ENCODE measurements at places on chromosomes 2 and 18.

DNA sequence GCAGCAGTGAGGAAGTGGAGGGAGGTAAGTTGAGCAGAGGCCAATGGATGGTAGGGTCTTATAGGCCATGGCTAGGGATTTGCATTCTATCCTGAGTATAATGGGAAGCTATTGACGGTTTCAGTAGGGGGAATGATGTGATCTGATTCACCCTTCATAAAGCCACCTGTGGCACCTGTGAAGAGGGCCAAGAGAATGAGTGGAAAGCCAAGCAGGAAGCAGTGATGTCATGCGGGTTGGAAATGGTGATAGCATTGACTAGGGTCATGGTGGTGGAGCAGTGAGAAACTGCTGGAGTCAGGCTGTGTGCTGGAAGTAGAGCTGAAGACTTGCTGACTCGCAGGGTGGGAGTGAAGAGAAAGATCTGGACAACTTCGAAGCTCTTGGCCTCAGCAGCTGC lies 111.7 kb downstream of the MARCHF4 start:
- DNase-seq, result no peak

DNA sequence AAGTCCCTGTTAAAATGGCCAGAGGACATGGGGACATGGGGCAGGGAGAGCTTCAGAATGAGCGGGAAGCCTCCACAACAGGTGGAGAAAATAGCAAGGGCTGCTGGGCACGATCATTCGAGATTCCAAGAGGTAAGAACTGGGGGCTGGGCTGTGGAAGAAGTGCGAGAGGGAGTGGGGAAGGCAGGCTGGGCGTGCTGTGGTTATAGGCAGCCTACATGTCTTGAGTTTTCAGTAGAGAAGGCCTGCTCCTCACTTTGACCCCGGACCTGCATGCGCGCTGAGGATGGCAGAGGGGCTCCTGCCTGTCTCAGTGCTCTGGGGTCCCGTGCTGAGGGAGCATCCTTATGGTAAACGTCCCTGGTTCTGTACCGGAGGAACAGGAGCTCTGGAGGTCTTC lies 115.5 kb downstream of the AGAP1 start:
- DNase-seq, result no peak

DNA sequence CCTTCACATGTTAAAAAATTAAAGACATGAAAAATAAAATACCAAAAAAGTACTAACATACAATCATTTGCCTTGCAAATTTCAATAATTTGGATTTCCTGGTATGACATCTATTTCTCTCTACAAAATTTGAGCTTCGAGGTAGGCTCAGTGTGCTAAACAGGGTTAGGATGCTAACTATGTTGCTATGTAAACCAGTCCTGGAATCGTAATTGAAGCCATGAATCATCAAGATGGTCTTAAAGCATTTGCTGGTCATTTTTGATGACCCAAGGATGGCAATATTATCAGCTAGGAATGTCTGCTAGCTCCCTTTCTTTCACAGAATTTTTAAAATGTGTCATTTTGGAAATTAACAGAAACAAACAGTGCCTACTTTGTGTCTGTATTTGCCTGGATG lies 107.9 kb upstream of the TTC39C start:
- DNase-seq, result no peak

DNA sequence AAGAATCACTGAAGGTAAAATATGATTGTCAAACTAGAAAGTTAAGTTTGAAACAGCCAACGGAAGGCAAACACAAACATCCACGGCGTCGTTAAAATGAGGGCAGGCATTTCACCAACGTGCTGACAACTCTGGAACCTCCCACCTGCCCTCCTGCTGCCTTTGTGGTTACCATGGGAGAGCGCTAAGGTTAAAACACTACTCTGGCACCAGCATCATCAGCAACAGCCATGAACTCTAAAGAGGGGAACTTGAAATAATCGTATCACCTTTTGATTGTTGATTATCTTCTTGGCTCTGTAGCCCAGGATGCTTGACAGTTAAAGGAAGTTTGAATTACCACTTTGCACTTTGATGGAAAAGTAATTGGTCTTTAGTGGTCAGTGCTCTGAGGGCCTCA lies 34.7 kb downstream of the CYB5A start:
- DNase-seq, result no peak

- DNase-seq, result no peak
These were observed 135.3 kb upstream of the NOSTRIN start for GRCh38 chr2:168667156-168667555.

DNA sequence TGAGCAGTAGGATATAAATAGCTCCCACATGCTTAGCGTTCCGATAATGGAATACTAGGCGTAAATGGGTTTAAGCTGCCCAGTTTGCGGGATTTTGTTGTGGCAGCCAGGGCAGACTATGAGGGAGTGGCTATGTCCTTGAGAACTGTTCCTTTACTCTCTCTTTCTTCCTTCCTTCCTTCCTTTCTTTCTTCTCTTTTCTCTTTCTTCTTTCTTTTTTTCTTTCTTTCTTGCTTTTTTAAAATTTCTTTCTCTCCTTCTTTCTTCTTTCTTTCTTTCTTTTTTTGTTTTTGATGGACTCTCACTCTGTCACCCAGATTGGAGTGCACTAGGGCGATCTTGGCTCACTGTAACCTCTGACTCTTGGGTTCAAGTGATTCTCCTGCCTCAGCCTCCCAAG lies 9.1 kb upstream of the PRELID3A start:
- no peak for DNase-seq

DNA sequence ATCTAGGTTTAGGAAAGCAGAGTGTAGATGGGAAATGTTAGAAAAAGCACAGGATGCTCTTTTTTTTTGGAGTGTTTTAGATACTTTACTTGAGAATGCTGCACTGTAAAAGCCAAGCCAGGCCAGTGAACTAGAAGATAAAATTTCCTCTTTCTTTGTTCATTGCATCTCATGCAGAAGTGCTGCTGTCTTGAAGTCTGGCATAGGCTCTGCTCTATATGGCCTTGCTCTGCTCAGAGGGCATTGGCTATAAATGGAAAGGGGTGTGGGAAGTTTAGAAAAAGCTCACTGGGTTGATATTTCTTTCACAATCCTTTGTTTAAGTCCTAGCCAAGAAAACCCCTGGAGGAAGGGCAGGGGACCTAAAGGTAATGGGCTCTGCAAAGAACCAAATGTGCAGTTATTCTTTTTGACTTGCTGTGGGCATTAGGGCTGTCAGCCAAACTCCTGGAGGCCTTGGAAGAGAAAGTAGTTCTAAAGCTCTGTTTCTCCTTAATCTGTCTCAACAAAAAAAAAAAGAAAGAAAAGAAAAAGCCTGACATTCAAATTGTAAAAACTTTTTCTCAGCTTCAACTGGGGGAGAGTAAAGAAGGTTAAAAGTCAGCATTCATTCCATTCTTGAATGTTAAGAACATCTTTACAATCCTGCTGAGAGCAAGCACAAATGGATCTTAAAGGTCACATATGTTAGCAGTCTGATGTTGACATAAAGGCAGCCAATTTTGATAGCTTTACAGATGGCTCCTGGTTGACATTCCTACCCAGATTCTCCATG lies 338.3 kb downstream of the GULP1 start:
- DNase-seq, result no peak

DNA sequence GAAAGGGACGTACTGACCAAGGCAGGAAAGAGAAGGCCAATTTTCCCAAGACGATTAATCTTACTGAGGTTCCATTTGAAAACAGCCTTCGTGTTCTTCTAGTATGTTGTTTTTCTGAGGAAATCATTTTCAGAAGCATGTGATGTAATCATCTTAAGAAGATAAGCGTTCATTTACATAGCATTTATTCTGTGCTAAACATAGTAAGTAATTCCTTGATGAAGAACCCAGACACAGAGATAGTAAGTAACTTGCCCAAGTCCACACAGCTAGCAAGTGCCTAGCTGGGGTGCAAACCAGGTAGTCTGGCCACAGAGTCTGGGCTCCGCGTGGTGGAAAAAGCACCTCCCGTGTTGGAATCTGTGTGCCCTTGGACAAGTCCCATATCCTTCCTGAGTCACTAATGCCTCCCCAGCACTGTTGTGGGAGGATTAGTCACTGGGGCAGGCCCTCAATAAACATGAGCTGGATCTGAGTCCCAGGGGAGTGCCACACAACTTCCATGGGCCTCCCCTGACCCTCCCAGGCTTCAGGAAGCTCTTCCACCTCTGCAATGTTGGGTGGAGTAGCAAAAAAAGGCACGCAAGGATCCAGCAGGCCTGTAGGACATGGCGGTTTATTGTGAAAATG lies 26.9 kb upstream of the ASAP2 start:
- peak; percentile 92 for DNase-seq

DNA sequence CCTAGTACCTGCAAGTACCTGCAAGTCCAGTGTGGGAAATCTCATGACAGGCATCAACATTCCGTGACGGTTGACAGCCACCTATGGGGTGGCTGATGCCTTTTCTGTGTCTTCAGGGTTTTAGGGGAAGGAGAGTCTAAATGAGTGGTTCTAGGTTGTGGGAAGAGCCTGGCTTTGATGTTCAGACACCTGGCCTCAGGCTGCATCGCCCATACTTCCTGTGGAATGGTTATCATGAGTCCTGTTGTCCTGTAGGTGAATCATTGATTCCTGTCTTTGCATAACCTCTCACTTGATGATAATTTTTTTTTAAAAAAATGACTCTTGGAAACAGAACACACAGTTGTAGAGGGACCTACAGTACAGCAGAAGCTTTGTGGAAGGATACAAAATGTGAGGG lies 108.9 kb downstream of the NEDD4L start:
- DNase-seq, result no peak

All from hepatic stellate cell (primary cell).